Glomerular endothelial cell (primary cell): ENCODE measurements at places on chromosomes 13 and 19. TPM values are rescaled to one million over a fixed set of nuclear protein-coding genes. Genes with fewer than 3 reads are reported as not detected.

Gene PSPN
- 1.3 TPM in 2 replicates for total RNA-seq

- no peak for DNase-seq
Observed at GRCh38 chr13:57641051-57641450, 9.5 kb downstream of the PCDH17 start.

GRCh38 chr19:36141039-36141927, 1.4 kb downstream of the CAPNS1 start:
- no peak for DNase-seq

GRCh38 chr13:79434556-79434955, 28.5 kb upstream of the RBM26 start:
- no peak for DNase-seq

DNA sequence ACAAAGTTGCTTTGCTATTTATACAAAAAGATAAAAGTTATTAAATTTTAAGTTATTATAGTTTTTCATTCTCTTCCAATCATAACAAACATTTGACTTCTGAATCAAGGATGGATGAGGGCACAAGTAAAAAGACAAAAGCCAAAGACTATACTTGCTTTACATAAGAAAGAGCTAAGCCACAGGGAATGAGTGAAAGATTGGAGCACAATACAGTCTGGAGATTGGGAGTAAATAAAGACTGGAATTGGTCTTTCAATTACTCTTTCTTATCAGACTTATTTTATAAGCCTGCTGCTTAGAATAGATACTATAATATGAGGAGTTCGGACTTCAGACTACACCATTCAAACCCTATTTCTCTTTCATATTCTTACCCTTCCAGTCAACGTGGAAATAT, 1874.1 kb upstream of the PRR20A start:
- no peak for DNase-seq

- no peak for DNase-seq
Observed at GRCh38 chr19:28492201-28492600, 720.8 kb downstream of the UQCRFS1 start.

DNA sequence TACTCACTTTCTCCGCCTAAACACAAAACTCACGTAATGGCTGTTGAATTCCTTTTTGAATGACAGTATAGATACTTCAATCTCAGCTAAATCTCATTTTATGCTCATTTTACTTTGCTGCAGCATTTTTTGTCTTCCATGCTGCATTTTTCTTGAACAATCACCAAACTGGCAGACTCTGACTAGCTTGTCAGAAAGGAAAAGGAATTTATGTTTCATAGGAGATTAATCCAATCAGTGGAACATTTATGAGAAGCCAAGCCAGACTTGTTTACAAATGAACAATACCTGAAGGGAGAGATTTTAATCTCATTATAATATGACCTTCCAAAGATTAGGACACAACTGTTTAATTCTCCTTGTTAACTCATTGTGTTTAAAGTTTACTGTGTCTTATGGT, 1044.3 kb downstream of the DIAPH3 start:
- no peak for DNase-seq

DNA sequence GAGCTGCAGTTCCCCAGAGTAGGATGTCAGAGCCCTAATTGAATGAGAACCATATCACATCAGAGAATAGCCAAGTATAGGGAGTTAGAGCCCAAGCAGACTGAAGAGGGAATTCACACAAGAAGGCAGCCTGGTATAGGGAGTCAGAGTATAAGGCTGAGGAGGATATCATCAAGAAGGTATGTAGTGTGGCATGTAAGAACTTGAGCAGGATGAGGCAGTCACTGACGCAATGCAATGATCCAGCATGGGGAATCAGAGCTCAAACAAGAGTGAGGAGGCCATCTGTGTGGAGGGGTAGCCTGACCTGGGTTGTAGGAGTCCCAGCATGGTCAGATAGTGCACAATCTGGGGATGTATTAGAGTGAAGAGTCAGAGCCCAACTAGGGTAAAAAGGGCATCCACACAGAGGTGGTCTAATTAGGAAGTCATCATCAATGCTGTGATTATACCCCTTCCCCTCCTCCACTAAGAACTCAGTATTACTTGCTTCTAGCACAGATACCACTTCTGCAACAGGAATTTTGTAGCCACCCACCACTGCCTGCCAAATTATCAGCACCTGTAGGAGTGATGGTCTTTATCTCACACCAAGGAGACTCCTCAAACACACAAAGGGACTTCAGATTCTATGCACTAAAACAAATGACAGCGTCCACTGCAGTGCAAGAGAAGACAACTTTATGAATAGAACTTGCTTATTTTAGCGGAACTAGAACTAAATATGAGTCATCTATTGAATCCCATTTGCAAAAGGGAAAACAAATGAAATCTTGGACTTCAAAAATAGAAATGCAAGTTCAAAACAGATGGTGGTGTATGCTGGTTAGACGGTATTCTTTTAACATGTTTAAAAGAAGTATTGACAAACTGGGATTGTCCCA, 107.2 kb downstream of the FNDC3A start:
- no peak for DNase-seq

DNA sequence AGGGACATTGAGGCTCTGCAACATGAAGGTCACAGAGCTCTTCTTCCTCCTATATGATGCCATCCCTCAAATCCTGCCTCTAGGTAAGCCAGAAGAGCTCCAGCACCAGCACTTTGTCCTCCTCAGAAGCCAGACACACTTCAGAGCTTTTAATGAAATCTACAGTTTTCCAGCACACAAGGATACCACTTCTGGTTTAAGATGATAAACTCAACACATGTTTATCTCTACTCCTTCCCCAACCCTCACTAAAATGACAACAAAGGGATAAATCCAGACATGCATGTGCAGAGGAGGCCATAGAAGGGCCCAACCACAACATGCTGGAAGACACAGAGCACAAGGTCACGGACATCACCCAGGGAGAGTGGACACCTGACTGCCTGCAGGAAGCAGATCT, 195.3 kb downstream of the USP12 start:
- DNase-seq = no peak

DNA sequence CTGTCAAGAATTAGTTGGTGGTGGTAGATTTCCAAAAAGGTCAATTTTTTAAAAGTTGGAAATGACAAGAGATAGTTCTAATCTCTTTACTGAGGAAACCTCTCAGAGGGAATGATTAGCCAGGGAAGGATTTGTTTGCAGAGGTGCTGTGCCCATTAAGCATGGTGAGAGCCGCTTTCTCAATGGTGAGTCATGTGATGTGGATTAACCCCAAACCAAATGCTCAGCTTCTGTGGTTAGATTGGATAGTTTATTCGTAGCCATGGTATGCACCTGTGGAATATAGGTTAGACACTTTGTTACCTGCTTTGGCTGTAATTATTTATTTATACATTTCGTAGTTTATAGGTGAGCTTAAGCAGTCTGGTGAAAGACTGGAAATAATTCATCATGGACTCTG, 7.1 kb downstream of the HNRNPM start:
- DNase-seq = no peak

GRCh38 chr19:45059258-45059965, 16.9 kb downstream of the ZNF296 start:
- DNase-seq = peak; percentile 44

DNA sequence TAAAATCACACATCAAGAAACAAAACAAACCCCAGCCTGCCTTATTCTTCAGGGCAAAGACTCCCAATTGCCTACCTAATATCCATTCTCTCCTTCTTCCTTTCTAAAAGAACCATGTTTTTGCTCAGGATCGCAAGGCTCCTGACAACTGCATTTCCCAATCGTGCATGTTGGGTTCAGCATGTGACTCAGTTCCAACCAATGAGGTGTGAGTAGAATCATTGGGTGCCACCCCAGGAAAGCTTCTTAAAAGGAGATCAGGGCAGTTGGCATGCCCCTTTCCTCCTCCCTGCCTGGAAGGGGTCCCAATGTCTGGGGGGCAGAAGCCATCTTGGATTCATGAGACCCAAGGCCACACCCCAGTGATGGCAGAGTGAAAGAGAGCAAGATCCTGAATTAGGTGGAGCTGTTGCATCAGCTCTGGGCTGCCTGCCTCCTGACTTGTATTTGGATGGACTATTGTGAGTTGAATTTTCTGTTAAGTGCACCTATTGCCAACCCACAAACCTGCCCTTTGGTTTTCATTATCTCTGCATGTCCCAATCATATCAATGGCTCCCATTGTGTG, 26.0 kb upstream of the UBAC2 start:
- no peak for DNase-seq

- DNase-seq = peak; percentile 94
Observed at GRCh38 chr19:46975925-46976782, 43.5 kb upstream of the NPAS1 start.

- no peak for DNase-seq
Observed at GRCh38 chr19:16831531-16831930, 2.3 kb downstream of the SIN3B start.

Gene SIGLEC14
- 0.35 and 0.44 TPM in 2 replicates for total RNA-seq

- no peak for DNase-seq
Observed at GRCh38 chr13:107099661-107100060, 531.7 kb upstream of the ARGLU1 start.

DNA sequence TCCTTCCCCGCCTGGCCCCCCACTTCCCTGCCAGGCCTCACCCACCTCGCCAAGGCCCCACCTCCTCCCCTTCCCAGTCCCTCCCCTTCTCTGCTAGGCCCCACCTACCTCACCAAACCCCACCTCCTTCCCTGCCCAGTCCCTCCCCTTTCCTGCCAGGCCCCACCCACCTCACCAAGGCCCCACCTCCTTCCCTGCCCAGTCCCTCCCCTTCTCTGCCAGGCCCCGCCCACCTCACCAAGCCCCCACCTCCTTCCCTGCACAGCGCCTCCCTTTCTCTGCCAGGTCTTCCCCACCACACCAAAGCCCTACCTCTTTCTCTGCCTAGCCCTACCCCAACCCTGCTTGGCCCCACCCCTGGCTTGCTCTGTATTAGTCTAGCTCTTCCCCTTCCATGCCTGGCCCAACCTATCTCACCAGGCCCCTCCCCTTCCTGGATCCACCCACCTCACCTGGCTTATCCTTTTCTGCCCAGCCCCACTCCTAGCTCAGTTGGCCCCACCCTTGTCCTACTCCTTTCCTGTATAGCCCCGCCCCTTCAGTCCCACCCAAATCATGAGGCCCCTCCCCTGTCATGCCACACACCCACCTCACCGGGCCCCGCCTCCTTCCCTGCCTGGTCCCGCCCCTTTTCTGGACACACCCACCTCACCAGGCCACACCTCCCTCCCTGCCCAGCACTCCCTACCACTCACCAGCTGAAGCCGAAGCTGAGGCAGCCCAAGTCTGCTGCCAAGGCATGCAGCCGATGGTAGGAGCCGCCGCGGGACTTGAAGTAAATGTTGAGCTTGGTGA, 16.2 kb downstream of the CERS1 start:
- no peak for DNase-seq

- no peak for DNase-seq
Observed at GRCh38 chr13:32455594-32455903, 27.6 kb upstream of the N4BP2L1 start.

DNA sequence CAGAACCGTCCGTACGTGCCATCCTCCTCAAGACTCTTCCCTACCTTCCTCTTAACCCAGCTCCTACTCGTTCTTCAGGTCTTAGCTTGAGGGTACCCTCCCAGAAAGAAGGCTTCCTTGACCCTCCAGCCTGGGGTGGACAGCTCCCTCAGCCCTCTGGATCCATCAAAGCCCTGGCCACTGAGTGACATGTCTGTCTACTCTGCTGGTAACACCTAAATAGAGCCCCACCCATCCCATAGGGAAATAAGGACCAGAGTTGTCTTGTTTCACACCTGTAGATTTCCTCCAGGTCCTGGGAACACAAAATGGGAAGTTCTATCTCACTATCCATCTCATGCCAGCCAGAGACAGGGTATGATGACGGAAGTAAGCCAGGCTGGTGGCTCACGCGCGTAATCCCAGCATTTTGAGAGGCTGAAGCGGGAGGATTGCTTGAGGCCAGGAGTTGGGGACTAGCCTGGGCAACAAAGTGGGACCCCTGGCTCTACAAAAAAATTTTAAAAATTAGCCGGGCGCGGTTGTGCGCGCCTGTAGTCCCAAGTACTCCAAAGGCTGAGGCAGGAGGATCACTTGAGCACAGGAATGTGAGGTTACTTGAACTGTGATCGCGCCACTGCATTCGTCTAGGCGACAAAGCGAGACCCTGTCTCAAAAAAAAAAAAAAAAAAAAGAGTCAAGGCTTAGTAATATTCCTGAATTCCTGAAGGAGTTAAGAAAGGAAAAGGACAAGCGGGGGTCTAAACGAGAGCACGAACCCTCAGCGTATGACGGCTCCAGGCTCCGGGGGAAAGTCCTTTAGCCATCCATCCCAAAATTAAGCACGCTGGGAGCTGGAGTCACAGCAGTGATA, 566 bp upstream of the CCDC97 start:
- DNase-seq = no peak

Gene CACNG8
- total RNA-seq = 1.3 and 2.1 TPM in 2 replicates

Gene GIPR
- 0.76 TPM in 1 of 2 replicates, not detected in the other for total RNA-seq

Gene CPT1C
- total RNA-seq = 18.6 and 28.4 TPM in 2 replicates

- no peak for DNase-seq
Observed at GRCh38 chr13:46229251-46229650, 17.5 kb downstream of the LRRC63 start.

DNA sequence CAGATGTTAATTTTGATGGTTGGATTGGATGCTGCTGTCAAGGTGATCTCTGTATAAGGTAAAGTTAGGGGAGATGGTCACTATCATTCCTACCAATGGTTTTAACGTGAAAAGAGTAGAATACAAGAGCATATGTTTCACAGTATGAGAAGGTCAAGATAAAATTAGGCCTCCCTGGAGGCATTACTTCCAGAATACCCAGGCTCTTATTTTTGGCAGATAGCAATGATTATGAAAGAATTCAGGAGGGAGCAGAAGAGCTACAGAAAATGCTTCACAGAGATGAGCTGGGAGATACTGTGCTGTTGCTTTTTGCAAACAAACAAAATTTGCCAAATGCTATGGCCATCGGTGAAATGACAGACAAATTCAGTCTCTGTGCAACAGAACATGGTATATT, 547.5 kb upstream of the SPRY2 start:
- no peak for DNase-seq

DNA sequence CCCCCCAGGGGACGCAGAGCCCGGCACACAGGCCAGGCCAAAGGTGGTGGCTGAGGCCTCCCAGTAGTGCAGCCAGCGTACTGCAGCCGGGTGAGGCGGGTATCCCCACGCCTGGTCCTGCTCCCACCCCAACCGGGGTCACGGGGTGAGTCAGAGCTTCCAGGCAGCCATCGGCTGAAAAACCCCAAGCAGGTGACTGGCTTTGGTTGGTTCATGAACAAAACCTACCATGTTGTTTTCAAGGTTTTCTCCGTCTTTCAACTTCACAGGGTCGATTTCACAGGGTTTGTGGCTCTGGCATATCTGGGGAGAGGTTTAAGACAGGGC, 42.1 kb upstream of the C13orf46 start:
- DNase-seq = no peak
